ENCODE measurements at places on chromosomes 4 and X. TPM values are rescaled to one million over a fixed set of nuclear protein-coding genes. Genes with fewer than 3 reads are reported as not detected.

The TNMD gene
- total RNA-seq, result not detected

The TCEAL7 gene
- total RNA-seq, result 37.6 TPM

The GUCY1A1 gene
- total RNA-seq, result 160 TPM

The OPRPN gene
- not detected for total RNA-seq

The GASK1B gene
- total RNA-seq, result 68.7 TPM

The RHOXF1 gene
- not detected for total RNA-seq

The HOPX gene
- total RNA-seq, result 37.4 TPM

The TAF7L gene
- total RNA-seq, result not detected

The MAGEA11 gene
- total RNA-seq, result not detected

The BMX gene
- total RNA-seq, result 3.6 TPM

The RBM47 gene
- total RNA-seq, result 3.8 TPM

The OCIAD2 gene
- 0.88 TPM for total RNA-seq

The GIMD1 gene
- not detected for total RNA-seq

The NAP1L3 gene
- 5.4 TPM for total RNA-seq

- DNase-seq, result no peak
These were observed 319.1 kb downstream of the TENM3 start for GRCh38 chr4:182562350-182562749.

GRCh38 chrX:41457613-41458192, 10.6 kb downstream of the NYX start:
- no peak for DNase-seq

DNA sequence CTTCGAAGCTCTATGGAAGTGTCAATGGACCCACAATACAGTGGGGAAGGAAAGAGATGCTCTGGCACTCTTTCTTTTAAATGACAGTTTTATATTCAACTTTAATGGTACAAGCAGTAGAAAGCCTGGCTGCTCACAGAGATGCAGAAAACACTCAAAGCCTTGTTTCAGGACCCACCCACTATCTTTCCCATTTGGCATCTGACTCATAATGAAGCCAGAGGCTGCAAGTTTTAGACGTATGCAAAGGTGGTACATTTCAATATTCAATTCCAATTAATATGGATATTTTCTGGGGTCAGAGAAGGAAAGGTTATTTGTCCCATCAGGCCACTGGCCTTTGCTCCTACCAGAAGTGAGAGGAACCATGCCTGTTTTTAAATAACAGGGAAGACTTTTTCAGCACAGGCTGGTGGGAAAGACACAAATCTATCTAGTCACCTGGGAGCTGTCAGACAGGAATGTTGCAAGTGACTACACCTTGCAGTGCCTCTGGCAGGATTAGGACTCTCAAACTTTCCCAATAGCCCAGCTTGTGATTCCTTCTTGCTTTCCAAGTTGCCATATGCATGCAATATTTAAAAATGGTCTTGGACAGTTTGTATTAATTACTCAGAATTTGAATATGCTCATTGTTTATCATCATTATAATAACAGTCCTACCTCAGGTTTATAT, 70.0 kb upstream of the RAB40AL start:
- no peak for DNase-seq

- no peak for DNase-seq
These were observed 2065.8 kb downstream of the ARAP2 start for GRCh38 chr4:34178476-34178875.

GRCh38 chr4:184288451-184289178, 70.9 kb upstream of the ENPP6 start:
- DNase-seq, result no peak

DNA sequence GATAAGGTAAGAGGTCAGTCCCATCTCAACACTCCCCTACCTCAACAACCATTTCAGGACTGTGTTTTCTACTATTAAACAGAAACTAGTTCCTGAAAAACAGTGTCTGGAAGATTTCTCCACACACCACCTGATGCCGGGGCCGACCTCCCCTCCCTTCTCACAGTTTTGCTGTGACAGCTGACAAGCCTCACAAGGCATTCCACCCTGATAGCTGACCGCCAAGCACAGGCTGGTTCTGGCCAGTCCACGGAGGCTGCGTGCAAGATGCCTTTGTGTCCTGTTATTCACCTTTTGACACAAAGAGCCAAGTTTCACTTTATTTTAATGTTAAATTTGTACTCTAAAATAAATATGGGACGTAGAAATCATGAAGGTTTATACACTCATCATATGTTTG, 758.6 kb downstream of the PDHA2 start:
- DNase-seq, result no peak

DNA sequence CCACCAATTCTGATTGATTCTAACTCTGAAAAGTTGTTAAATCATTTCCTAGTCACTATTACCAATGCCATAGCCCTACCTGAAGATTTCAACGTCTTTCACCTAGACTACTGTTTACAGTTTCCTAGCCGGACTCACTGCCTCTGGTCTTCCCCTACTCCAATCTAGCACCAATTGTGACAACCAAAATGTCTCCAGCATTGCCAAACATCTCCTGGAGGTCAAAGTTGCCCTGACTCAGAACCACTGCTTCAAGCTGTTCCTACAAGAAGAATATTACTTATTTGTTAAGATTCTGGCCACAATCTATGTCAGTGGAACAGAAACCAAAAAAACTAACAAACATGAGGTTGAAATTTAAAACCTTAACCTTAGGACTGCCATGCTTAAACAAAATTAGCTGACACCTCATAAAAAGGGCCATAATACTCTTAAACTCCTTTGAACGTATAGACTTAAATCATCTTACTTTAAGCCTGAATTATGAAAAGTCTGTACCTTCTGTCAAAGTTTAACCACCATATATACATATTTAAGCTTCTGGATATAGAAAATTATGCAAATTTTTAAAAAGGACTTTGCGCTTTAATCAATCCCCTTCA, 2.1 kb downstream of the PDS5A start:
- no peak for DNase-seq

GRCh38 chrX:134626434-134626833, 31.8 kb downstream of the PLAC1 start:
- no peak for DNase-seq

DNA sequence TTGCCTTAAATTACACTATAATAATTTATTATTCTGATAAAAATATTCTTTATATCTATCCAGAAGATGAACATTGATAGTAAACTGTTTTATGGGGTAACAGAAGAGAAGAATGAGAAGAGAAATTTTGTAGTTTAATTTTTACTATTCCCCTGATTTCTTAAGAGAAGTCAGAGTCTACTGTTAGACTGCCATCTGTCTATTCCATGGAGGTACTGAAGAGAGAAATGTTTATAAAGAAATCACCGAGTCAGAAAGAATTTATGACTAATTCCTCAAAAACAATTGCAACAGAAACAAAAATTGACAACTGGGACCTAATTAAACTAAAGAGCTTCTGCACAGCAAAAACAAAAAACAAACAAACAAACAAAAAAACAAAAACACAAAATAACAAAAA, 149.9 kb downstream of the FGF16 start:
- DNase-seq, result no peak

GRCh38 chr4:177574446-177574845, 132.2 kb upstream of the AGA start:
- no peak for DNase-seq

- no peak for DNase-seq
These were observed 108.8 kb upstream of the STIM2 start for GRCh38 chr4:26751838-26752237.

GRCh38 chr4:150010525-150011126, 67.6 kb upstream of the DCLK2 start:
- DNase-seq, result peak; percentile 40

GRCh38 chr4:24888475-24889344, 24.1 kb downstream of the CCDC149 start:
- no peak for DNase-seq

DNA sequence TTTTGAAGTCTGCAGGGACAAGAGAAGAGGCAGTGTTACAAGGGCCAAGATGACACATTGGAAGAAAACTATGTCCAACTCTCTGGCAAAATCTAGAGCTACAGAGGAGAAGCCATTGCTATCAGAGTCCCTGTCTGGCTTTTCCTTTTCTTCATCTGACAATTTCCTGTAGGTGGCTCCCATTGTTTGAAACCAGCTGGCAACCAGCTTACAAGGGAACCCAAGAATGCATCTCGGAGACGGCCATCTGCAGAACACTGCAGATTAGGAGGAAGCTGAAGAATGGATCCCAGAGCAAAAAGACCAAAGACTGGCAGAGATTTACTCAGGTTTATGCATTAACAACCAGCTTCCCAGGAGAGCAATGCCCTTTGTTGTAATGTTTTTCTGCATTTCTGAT, 216.2 kb upstream of the CTSO start:
- no peak for DNase-seq

DNA sequence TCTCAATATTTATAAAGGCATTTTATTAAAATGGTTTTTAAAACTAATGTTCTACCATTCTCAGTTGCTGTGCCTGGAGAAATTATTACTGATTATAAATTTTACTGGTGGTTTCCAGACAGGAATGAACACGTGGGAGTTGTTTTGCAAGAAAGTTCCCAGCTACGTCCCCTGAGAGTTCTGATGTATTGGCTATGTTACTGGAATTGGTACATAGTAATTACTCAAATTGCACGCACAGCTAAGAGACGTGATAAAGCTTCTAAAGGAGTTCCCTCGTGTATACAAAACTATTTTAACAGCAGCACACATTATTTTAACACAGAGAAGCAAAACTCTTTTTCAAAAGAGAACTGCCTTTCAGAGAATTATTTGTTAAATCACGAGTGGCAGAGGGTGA, 292.2 kb downstream of the NLGN4X start:
- peak; percentile 14 for DNase-seq

GRCh38 chr4:181676546-181676945, 566.7 kb upstream of the TENM3 start:
- DNase-seq, result no peak

Measured in uterus (tissue), 4 donors.